ENCODE measurements at places on chromosomes 2 and 18.

- no peak for DNase-seq
Measured at GRCh38 chr2:15728245-15728938, 136.7 kb downstream of the DDX1 start.

DNA sequence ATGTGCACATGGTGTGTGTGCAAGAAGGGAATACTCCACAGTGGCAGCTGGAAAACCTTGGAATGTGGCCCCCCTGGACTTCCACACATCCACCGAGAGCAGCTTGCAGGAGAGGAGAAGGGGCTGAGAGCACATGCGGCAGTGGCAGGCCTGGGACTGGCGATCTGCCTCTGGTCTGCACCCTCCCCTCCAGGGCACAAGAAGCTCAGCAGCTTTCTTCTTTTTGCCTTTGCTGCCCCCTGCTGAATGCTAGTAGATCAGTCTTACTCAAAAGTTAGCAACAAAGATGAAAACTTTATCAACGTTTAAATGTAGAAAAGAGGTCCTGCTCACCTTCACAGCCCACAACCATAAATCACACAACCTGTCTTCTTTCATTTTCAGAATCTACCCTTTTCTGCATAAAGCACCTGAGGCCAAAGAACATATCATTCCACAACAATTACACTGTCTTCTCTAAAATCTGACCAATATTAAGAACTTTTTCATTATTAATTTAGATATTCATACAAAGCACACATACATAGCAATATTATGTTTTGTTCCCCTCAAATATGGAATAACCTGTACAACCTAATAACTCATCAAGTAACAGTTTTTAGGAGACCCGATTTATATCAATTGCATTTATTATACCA lies 34.6 kb downstream of the TGFBRAP1 start:
- DNase-seq, result peak; percentile 2

DNA sequence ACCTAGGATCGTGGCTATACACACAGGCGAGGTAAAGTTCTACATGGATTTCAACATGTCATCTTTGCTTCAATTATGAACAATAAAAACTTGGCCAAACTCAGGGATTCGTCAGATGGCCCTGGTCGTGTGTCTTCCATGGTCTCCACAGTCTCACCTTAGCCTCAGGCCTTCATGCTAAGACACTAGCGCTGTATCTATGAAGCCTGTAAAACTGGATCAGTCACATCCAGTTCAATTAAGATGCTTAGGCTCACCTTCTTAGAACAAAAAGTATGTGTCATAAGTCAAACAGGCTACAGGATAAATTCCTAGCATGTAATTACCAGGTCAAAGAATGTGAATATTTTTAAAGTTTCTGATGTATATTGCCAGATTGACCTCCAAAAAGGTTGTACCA lies 113.7 kb upstream of the NRP2 start:
- no peak for DNase-seq

GRCh38 chr2:190948671-190949070 lies 65.3 kb downstream of the STAT1 start:
- no peak for DNase-seq

DNA sequence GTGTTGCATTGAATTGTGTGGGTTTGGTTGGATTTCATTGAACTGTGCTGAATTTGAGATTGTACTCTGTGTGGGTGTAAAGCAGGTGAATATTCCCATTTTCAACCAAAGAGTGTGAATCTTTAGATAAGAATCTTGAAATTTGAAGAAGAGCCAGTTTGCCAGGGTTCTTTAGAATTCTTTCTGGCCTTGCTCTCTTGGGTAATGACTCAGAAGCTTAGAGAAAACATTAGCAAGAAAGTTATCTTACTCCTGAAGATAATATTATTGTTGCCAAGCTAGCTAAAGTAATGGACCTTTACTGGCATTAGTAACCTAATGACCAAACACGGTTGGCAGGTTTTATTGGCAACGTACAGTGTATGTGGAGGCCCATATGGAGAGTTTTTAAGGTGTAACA lies 46.4 kb upstream of the SIX3 start:
- no peak for DNase-seq

GRCh38 chr2:172113617-172114016 lies 10.9 kb upstream of the DLX2 start:
- DNase-seq, result no peak

DNA sequence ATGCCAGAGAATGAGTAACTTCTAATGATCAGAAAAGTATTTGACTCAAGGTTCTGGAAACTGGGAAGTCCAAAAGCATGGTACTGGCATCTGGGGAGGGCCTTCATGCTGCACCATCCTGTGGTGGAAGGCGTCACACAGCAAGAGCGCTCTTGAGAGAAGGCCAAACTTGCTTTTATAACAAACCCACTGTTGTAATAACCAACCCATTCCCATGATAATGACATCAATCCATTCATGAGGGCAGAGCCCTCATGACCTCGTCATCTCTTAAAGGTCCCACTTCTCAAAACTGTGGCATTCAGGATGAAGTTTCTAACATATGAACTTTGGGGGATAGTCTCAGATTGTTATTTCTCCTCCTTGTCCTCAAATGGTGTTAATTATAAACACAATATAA lies 67.8 kb downstream of the COA5 start:
- no peak for DNase-seq

GRCh38 chr2:439556-440402 lies 151.9 kb upstream of the ALKAL2 start:
- DNase-seq, result no peak

DNA sequence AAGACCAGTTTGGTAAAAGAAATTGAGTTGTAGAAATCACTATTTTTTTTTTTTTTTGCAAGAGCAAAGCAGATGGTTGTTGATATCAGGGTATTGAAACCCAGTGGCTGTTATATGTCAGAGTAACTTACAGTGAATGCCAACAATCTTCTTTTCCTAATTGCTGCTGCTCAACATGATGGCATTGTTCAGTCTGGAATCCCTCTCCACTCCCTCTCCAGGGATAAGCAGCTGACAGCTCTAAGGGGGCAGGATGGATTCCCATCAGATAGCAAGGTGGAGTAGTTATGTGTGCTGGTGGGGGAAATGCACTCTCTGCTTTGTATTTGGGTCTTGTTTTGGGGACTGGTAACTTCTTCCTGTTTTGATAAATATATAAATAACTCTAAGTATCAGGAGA lies 200.0 kb downstream of the PIK3C3 start:
- DNase-seq, result no peak

GRCh38 chr18:31203096-31203793 lies 40.6 kb upstream of the DSC1 start:
- DNase-seq, result no peak

GRCh38 chr2:217713395-217714286 lies 289.2 kb downstream of the TNS1 start:
- peak; percentile 61 for DNase-seq

DNA sequence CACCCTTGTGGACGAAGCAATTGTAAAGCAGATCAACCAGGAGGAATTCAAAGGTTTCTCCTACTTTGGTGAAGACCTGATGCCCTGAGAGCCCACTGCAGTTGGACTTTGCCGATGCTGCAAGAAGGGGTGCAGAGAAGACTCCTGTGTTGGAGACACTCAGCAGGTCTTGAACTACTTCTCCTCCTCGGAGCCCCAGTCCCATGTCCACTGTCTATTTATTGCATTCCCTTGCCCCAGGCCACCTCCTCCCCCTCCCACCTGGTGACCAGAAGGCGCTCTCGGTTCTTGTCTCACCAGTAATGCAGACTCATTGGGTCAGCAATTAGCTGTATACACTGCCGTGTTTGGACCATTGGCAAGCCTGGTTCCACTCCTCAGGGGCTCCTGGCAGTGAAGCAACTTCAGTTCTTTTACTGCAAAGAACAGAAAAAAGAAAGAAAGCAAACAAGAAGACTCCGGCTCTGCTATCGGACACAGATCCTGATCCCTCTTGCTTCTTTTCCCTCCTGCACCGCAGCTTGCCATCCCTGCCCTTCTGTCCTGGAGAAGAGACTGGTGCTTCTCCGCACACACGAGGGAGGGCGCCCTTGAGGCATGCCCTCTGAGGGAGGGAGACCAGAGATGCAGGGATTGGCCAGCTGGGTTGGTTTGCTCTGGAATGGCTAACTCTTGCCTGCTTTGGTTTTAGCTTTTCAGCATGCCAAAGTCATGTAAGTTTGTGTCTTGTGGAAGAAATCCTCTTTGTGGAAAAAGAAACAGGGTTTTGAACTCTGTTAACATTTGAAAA lies 112.2 kb upstream of the EPAS1 start:
- DNase-seq, result no peak

- DNase-seq, result no peak
Measured at GRCh38 chr2:113240915-113241911, 37.5 kb downstream of the PAX8 start.

DNA sequence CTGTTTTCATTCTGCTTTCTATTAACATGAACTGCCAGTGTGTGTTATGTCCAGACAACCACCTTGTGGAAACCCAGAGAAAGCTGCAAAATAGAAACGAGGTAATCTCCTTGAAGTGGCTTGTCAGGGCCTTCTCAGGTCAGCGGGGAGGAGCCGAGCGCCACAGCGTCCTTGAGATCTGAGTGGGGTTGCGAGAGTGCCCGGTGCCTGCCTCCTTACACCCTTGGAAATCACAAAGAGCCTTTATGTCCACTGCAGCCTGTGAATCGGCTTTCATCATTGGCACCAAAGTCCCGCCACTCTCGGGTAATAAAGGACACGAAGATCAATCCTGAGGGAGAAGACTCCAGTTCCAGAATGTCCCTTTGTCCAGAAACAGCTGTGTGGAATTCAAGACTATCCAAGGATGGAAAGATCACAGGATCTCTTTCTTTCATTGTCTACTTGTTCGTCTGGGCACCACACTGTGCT lies 135.2 kb downstream of the HRH4 start:
- no peak for DNase-seq

GRCh38 chr2:147740211-147740927 lies 104.5 kb upstream of the ACVR2A start:
- DNase-seq, result no peak

DNA sequence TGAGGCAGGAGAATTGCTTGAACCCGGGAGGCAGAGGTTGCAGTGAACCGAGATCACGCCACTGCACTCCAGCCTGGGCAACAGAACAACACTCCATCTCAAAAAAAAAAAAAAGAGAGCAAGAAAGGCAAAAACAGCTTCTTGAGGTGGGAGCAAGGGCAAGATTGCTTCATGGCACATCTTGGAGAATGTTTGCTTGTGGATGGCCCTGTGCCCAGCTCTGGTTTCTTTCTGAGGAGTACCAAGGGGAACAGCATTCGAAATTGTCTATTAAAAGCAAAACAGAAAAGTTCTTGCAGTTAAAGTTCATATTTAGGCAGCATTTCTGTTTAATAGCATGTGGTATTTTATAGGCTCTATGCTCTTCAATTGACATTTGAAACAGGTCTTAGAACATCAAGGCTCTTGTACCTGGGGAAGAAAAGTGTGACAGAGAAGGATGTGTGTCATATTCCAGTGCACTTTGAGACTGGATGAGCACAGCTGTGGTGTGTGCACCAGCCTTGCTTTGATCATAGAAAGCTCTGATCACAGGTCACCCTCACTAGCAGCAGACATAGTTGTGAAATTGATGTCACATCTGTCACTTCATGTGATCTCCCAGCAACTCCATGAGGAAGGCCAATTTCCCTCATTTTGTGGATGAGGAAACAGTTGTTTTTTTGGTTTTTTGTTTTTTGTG lies 154.3 kb downstream of the UXS1 start:
- no peak for DNase-seq

- no peak for DNase-seq
Measured at GRCh38 chr18:44911773-44912172, 231.1 kb downstream of the SETBP1 start.

DNA sequence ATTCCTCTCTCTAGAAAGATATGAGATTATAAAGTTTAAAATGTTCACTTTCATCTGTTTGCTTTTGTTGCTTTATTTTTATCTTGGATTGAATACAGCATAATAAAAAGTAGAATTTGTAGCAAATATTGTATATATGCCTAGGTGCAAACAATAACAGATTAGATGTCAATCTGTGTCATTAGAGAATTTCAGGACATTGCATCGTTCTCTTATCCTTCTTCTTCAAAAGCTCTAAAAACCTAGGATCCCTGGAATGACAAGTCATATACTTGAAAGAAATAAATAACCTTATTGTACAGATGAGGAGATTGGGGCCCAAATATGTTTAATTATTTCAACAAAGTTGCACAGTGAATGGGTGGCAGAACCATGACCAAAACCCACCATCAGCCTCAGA lies 102.8 kb upstream of the BZW1 start:
- DNase-seq, result no peak

DNA sequence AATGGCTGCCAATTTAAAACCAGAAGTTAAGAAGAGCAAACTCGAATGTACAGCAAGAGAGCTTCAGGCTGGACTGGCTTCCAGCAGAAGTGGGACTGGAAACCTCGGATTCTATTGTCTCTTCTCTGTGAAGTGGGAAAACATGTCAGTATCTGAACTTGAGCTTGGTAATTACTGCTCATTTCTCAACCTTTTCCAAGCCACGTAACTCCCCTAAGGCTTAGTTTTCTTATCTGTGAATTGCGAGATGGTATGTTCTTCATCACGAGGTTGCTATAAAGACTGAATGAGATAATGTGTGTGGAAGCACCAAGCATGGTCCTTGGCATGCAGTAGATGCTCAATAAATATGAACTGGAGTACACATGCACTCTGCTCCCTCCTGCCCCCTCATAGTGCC lies 259.4 kb upstream of the SPRED2 start:
- DNase-seq, result no peak

GRCh38 chr2:64106481-64106880 lies 37.7 kb downstream of the PELI1 start:
- no peak for DNase-seq

- DNase-seq, result no peak
Measured at GRCh38 chr2:164560181-164560792, 61.0 kb downstream of the GRB14 start.

GRCh38 chr2:138183705-138184104 lies 219.4 kb downstream of the HNMT start:
- no peak for DNase-seq

DNA sequence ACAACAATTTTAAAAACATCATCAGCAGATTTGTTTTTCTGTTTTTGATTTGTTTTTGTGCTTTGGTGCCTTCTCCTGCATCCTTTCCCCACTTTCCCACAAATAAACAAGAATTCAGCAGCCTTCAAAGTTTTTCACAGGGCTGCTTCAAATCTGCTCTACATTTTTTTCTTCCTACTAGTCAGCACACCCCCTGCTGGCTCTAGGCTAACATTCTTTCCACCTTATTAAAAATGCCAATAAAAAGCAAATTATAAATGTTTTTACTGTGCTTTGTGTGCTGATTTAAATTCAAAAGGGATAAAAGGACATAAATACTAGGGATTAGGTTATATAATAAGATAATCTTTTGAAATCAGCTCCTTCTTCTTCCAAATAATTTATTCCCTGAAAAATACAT lies 6.2 kb upstream of the CNTNAP5 start:
- no peak for DNase-seq

DNA sequence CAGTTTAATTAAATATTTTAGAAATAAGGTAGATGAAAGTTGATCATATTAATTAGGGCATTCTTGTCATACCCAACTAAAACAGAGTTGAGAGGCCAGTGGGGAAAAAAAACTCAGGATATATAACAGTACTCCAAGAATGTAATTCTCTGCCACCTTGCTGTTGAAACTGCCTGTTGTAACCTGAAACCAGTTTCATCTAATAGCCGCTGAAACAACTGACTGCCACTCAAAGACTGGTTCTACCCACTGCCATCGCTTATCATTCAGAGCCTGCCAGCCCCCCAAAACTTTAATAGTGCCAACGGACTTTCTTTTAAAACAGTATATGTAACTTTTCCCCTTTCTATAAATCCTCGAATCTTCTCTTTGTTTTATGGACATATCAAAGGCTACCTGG lies 37.7 kb upstream of the FSIP2 start:
- DNase-seq, result no peak
